Kidney glomerular epithelial cell (primary cell): ENCODE measurements at places on chromosomes 5 and 9.

DNA sequence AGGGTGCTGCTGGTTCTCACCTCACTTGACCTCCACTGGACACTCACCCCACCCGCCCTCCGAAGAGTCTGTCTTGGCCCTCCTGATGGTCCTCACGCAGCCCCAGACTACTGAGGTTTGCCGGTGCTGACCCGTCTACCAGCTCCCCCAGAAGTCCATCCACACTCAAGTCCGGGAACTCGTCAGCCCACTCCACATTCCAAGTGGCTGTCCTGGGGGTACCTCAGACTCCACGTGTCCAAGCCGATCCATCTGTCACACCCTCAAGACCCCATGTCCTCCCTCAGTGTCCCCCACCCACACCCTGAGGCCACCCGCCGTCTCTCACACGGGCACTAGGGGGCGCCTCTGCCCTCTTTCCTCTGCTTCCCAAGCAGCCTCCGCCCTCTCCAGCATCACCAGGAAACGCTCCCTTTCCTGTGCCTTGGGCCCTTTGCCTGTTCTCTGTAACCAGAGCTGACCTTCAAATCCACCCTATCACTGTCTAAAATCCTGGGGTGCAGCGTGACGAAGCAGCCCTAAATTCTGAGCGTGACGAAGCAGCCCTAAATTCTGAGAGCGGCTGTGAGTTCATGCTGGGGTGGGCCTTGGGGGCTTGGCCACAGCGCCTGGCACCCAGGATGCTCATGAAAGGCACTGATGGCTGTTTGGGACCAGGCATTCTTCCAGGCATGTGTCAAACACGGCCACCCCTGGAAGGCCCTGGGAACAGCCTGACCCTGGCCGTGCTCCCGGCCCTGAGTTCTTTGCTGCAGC is 95.7 kb downstream of the KCNT1 start:
- no peak for DNase-seq

DNA sequence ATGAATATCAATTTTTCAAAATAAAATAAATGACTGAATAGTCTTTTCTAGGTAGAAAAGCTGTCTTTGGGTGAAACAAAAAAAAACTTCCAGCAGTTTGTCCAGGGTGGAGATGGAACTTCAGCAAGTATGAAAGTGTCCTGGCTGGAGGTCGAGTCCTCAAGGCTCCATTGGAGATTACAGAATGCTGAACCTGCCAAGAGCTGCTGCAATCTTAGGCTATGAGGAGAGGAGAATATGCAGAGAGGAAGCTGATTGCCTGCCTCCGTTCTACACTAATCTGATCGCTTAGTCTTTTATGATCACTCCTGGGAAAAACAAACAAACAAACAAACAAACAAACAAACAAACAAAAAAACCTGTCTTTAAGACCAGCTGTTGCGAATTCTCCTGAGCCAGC is 50.6 kb downstream of the NREP start:
- no peak for DNase-seq

- no peak for DNase-seq
These were observed 894 bp downstream of the LRRTM2 start for GRCh38 chr5:138874241-138874640.

- no peak for DNase-seq
These were observed 94.7 kb upstream of the DMAC1 start for GRCh38 chr9:7894231-7894630.
